ENCODE measurements at places on chromosomes 2 and 18.
A peak's percentile ranks its signal among the peaks of the same experiment; 100 is the strongest.

GRCh38 chr18:29838556-29838955, 1204.0 kb downstream of the DSC3 start:
- no peak for DNase-seq

DNA sequence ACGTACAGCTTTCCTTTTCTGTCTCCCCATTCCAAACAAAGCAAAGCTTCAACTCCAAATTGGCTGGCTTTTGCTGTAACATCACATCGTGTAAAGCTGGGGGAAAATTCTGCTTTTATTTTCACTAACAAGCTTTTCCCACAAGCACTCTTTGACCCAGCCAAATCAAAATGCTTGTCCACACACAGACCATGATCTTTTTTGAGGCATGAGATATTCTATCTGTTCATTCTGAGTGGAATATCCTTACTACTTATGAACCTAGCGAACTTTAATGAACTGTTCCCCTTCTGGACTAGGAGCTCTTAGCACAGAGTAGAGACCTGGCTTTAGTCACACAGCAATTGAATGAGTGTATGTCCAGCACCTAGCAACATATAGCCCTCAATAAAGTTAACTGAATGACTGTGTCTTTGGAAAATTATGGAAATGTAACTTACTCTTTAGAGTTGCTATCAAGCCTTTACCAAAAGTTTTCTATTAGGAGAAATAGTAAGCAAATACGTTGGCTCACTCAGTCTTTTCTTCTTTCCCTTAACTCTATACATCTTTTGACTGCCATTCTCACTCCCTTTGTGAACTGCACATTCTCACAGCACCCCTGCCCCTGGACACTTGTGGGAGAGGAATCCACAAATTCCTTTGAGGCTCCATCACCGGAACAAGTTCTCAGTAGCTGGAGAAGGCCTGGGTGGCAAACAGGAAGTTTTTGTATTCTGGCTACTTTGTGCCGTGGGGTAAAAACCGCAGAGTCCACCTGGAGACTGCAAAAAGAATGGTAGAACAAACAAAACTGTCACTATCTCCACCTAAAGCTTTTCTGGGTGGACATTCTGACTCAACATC, 1.3 kb upstream of the UBE2E3 start:
- peak; percentile 13 for DNase-seq

DNA sequence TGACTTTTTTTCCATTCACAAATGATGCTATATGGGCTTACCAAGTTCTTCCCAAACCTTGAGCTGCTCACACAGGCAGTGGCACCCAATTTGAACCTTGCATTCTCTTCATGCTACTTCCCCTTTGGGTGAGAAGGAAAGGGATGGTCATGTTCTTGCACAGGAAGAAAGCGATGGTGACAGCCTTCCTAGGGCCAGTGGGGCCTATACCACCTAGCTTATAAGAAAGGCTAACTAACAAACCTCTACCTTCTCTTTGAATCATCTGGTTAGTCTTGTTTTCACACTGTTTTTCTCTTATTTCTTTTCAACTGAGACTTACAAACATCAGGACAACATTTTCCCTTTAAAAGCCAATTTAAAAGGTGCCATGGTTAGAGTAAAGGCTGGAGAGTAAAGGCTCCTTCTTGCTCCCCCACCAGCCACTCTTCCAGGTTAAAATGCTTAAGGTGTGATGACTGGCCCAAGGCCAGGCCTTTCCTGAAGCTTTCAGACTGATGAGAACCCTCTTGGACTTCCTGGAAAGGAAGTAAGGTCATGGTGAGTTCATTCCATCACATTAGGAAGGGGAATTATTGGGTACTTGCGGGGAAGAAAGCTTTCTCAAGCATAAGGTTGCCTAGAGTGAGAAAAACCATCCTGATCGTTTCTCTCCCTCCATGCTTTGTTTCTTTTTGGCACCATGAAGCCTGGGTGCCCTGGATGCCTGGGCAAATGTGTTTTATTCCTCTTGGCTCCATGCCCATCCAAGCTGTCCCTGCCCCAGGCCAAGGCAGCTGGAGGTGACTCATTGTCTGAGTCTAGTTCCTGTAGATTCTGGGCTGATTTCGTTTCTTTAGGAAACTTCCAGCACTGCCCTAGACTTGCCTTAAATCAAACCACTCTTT, 41.4 kb upstream of the ITGB6 start:
- DNase-seq: no peak

GRCh38 chr2:199606193-199606780, 148.5 kb upstream of the SATB2 start:
- DNase-seq: no peak

DNA sequence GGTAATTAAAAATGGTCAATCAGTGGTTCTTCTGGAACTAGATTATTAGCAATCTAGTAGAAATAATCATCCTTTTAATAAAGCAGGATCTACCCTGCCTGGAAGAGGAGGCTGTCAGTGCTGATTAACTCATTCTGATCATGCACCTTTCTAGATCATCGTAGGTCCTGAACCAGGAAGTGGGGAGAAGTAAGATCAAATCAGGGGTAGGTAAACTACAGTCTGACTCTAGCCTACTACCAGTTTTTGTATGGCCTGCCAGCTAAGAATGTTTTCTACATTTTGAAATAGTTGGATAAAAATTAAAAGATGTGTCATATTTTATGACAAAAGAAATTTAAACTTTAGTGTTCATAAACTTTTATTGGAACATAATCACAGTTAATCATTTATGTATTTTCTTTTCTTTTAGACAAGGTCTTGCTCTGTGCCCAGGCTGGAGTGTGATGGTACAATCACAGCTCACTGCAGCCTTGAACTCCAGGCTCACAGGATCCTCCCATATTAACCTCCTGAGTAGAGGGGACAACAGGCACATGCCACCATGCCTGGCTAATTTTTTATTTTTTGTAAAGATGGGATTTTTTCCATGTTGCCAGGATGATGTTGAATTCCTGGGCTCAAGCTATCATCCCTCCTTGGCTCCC, 36.1 kb downstream of the C18orf54 start:
- DNase-seq: no peak

DNA sequence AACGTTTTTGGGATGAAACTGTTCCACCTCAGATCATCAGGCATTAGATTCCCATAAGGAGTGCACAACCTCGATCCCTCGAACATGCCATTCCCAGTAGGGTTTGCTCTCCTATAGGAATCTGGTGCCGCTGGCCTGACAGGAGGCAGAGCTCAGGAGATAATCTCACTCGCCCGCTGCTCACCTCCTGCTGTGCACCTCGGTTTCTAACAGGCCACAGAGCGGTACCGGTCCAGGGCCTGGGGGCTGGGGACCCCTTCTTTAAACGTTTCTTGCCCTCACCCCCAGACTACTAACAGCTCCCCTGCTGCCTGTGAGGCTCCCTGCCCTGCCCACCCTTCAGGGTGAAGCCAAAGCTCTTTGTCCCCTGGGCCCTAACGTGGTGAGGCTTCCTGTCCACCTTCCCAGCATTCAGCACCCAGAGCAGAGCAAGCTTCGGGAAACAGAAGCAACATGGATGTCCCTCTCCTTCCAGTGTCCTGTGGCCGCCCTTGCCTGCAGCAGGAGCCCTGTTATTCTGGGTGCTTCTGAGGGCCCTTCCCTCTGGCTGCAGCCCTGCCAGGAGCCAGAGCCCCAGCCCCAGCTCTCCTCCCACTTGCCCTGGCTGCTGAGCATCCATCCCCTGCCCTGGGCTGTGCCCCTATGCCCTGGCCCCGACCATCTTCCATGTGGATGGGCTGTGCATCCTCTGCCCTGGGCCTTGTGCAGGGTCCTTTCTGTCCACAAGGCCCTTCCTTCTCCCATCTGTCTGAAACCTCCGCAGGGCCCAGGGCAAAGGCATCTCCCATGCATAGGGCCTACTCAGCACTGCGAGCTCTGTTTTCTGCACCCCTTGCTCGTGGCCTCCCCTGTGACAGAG, 140.1 kb downstream of the MBP start:
- DNase-seq: no peak

DNA sequence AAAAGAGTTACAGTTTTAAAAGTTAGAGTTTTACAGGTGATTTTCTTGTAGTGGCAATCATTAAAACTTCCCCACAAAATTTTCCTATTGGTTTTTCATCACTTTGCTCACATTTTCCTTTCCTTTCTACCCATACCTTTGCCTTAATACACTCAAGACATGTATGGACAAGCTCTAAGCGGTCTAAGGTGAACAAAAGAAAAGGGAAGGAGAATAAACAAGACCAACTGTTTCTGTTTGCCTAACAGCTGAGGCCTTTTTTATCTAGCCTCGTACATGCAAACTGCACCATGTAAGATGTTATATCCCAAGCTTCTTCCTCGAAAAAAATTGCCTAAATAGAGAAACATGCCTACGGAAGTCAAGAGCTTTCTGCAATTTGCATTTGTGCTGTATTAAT, 33.9 kb upstream of the TBC1D8 start:
- DNase-seq: no peak

GRCh38 chr2:153487448-153487847, 8.9 kb upstream of the RPRM start:
- DNase-seq: no peak

- DNase-seq: no peak
Measured at GRCh38 chr2:127105656-127106456, 1.1 kb downstream of the BIN1 start.

- DNase-seq: no peak
Measured at GRCh38 chr2:217845301-217845700, 157.5 kb downstream of the TNS1 start.

- DNase-seq: no peak
Measured at GRCh38 chr2:162390801-162391200, 46.9 kb downstream of the GCA start.

DNA sequence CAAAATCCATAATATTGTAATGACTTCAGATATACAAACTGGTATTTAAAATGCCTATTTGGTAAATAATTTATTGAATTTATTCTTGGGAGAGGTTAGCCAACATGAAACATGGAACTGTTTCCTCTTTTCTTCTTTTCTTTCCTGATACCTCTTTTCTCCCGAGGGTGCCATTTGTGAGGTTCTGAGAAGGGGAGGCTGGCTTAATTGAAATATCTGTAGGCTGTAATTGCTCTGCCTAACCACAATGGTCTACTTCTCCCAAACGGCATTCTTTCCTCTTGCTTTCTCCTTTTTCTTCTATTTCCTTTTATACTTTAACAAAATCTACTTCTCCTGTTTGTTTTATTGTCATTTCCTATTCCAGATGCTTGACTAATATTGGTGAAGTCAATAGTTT, 114.9 kb downstream of the TCF4 start:
- no peak for DNase-seq

DNA sequence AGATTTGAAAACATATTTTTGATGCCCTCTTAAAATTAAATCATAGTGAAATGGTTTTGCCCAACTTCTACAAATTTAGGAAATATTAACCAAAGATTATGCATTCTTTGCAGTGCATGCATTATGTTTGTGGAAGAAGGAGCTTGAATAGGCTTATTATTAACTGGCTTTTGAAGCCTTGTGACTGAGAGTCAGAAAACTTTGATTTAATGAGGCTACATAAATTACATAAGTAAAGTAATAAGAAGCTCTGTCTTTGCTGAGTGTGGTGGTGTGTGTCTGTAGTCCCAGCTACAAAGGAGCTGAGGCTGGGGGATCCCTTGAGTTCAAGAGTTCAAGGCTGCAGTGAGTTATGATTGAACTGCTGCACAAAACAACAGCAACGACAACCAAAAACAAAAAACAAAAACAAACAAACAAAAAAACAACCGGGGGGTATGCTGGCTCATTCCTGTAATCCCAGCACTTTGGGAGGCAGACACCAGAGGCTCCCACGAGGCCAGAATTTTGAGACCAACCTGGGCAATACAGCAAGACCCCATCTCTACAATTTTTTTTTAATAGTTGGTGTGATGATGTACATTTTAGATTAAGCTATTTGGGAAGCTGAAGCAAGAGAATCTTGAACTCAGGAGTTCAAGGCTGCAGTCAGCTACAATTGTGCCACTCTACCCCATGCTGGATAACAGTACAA, 57.0 kb upstream of the LRRTM4 start:
- no peak for DNase-seq

DNA sequence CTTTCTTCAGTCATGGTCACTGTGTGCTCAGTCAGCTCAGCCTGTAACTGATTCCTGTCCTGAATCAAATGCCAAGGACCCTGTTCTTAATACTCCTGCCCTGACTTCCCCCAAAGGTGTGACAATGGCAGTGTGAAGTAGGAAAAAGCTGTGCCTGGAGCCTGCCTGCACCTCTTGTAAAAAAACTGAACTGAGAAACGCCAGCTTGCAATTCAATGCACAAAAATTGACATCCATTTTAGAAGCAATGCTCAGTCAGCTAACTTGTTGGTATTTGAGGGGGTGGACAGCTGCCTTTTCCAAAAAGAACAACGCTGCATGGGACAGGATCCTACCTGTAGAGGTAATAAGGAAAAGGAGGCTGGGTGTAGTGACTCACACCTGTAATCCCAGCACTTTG, 66.3 kb upstream of the TMEM247 start:
- DNase-seq: no peak

GRCh38 chr2:166074011-166074410, 53.8 kb downstream of the SCN1A start:
- DNase-seq: no peak

DNA sequence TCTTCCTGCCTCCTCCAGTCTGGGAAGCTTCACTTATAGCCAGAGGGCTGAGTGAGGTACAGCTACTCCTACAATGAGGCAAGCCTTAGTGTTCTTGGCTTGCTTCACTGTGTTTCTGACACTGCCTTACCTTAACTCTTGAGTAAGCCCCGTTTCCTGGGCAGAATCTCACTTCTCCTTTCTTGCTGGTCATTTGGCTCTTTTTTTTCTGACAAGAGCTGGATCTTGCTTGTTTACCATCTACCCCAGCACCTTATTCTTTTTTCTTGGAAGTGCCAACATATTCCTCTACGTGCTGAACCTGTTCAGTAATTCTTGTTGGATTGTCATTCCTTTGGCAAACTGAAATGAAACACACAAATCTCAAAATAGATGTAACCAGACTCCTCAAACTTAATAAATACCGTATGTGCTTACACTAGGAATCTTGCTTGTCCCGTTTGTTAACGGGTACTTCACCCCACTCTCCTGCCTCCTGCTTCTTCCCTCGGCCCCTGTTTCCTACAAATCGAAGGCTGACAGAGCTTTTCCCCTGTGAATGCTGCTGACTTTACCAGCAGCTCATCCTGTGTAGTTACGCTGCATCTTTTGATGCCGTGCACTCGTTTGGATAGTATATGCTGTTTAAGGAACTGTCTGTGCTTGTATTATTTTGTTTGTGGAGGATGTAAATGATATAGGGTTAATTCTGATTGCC, 132.2 kb downstream of the FMNL2 start:
- peak; percentile 52 for DNase-seq

- no peak for DNase-seq
Measured at GRCh38 chr2:144475044-144475443, 44.9 kb downstream of the ZEB2 start.

DNA sequence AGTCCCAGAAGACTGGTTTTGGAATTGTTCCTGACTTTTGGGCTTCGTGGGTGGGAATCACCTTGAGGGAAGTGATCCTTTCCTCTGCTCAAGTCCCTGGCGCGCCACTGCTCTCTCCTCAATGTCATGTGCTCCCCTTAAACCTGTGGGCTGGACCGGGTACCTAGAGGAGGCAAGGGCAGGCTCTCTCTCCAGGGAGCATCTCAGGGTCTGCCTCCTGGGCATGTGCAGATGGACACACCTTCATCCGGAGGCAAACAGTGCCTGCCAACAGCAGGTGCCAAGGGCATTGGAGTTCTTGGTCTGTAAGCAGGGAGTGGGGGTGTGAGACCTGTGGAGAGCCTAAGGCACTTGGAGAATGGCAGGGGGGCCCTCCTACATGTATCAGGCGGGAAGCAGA, 142.6 kb downstream of the INHBB start:
- no peak for DNase-seq

- DNase-seq: no peak
Measured at GRCh38 chr2:235747786-235748091, 253.9 kb downstream of the AGAP1 start.

Measured in NAMALWA (cell line).